ENCODE measurements at places on chromosomes 4 and X.

DNA sequence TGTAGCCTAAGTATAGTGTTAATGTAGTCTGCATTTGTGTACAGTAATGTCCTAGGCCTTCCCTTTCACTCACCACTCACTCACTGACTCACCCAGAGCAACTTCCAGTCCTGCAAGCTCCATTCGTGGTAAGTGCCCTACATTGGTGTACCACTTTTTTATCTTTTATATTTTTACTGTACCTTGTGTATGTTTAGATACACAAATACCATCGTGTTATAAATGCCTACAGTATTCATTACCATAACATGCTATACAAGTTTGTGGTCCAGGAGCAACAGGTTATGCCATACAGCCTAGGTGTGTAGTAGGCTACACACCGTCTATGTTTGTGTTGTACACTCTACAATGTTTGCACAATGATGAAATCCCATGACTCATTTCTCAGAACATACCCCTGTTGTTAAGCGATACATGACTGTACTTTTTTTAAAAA lies 15.4 kb downstream of the TSPAN5 start:
- DNase-seq, result no peak

DNA sequence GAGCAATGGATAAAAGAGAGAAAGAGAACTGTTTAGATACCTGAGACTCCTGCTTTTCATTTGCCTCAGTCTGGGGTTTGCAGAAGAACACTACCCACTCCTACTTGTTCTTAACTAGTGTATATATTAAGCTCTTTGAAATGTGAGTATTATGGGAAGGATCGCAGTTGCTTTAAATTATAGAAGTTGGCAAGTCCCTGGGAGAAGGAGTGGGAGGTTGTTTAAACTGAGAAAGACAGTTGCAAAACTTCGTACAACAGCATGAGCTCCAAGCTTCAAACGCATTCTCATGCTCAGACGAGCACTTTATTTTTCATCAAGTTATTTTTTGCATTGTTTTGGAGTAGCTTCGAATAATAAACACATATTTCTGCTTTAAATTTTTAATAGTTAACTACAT lies 88.1 kb upstream of the C1QTNF7 start:
- no peak for DNase-seq

DNA sequence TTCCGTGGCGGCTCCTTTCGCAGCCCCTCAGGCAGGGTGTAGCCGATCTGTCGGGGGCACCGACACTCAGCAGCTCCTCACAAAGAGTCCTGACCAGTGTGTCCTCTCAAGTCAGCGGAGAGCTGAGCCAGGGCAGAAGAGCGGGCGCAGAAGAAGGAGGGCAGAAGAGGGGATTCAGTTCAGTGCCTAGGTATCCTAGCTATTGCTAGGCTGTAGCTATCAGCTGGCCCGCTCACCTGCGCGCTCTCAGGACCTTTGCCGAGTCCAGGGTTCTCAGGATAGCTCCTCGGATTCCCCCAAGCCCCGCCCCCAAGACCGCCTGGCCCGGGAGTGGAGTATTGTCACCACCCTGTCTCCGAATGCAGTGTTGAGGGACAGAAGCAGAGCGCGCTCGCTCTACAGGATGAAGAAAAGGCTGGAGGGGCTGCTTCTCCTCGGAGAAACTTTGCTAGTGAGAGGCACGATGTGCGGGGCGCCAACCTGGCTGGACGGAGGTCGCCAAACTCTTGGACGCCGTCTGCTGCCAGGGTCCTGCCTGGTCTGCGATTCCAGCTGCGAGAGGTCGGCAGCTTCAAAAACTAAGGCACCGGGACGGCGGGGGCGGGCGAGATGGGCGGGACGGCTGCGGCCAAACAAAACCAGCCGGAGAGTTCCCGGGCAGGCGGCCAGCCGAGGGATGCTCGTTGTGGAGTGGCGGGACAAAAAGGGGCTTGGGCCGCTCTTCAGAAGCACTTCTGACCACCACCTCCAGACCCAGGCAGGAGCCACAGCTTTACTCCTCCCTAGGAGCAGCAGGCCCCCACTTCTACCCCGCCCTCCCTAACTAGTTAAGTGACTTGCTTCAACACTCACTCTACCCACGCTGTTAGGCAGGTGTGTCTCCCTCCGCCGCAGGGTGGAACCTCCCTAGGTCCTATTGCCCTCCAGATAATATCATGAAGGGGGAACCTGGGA lies at the start of gene XKRX:
TSS of gene XKRX (minus strand) at position 258 of the 954 bp plus-strand sequence. CDS start 613 bp downstream, outside the sequence.
- peak; percentile 10 for DNase-seq

- DNase-seq, result no peak
These were observed 141.3 kb upstream of the FTHL17 start for GRCh38 chrX:31212856-31213748.

DNA sequence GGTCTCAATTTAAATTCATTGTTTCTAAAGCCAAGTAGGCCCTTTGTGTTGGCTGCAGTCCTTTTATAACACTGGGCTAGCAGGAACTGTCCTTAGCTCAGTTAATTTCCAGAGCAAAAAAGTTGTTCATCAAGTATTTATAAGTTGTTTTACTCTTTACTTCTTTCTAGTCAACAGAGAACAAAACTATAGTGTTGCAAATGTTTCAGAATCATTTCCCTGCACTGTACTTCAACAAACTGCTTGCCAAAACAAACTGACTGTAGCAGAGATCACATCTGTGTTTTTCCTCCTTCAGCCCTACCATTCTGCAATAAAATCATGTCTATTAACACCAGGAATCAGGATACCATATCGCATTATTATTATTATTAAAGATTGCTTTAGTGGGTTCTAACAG lies 168.5 kb upstream of the SH3RF1 start:
- DNase-seq, result no peak

DNA sequence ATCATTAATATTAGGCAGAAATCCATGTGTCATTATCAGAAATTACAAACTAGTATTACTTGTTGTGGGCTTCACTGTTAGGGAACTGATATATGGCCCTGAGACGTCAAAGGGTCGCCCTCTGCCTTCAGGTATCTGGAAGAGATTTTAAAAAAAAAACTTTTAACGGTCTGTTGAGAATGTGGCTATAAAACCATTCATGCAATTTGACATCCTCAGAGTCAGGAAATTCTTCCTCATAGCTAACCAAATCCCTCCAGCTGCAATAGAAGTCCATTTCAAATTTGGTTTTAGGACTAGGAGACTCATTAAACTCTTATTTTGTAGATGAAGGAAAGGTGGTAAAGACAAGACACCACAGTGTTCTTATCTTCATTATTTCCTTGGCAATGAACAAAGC lies 194.2 kb upstream of the NOCT start:
- no peak for DNase-seq

GRCh38 chr4:172157946-172158345 lies 344.7 kb downstream of the GALNTL6 start:
- DNase-seq, result no peak

GRCh38 chr4:26458157-26458561 lies 32.1 kb downstream of the CCKAR start:
- DNase-seq, result no peak

- no peak for DNase-seq
These were observed at the start of gene SORBS2 for GRCh38 chr4:185811509-185812364. TSS of gene SORBS2 (minus strand) at chr4:185812194. CDS start at chr4:185690571, 121,623 bp downstream.

GRCh38 chr4:40515398-40516293 lies 114.0 kb downstream of the RBM47 start:
- no peak for DNase-seq

GRCh38 chrX:1264556-1264955 lies 4.1 kb upstream of the CSF2RA start:
- DNase-seq, result no peak

DNA sequence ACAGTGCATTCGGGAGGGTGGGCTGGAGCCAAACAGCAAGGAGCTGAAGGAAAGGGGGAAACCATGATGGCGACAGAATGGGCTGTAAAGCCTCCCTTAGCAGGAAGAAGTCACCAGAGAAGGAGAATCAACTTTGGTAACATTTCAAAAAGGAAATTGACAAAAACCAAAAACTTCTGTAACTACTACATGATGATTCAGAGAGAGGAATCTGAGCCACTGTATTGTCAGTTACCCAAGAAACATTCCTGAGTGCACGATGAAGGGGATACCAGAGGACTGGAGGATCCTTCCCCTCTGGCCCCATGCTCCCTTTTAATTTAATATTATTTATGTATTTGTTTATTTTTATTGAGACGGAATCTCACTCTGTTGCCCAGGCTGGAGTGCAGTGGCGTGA lies 26.3 kb downstream of the PDHA1 start:
- DNase-seq, result no peak

Measured in heart left ventricle (tissue), 16 donors.